Hematopoietic multipotent progenitor cell treated with erythropoietin and hydrocortisone succinate and interleukin-3 and kit ligand, for 8 days (in vitro differentiated cells): ENCODE measurements at places on chromosomes 3 and 15.

DNA sequence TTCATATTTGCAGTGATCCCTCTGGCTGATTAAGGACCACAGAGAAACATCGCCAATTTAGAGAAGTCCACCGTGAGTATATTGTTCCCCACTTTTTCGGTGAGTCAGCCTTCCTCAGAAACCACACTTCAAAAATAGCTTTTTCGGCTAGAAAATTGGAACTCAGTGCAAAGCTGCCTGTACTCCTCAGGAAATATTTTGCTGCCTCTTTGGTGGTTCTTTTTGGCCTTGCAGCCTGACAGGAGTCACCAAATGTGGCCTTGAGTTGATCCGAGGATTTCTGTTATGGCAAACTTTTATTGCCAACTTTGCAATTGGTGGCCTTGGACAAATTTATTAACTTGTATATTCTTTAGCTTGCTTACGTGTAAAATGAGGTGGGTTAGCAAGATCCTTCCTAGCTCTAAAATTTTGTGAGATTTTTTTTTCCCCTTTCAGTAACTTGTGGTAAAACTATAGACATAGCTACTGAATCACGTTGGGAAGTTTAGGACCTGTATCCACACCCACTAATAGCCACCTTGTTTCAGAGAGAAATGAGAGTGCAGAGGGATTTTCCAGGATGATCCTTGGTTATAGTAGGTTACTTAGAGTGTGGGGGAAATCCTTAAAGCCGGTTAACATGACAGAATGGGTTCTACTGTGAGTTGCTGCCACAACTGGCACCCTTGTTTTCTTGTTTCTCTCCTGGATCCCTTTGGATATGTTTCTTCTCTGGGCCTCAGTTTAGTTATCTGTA lies 9.9 kb downstream of the ARL6IP5 start:
- peak; percentile 55 for DNase-seq

- no peak for DNase-seq
Observed at GRCh38 chr3:12394569-12395271, 89.6 kb upstream of the TSEN2 start.

- DNase-seq: peak; percentile 76
Observed at GRCh38 chr15:68972201-68973065, 42.1 kb upstream of the NOX5 start.

DNA sequence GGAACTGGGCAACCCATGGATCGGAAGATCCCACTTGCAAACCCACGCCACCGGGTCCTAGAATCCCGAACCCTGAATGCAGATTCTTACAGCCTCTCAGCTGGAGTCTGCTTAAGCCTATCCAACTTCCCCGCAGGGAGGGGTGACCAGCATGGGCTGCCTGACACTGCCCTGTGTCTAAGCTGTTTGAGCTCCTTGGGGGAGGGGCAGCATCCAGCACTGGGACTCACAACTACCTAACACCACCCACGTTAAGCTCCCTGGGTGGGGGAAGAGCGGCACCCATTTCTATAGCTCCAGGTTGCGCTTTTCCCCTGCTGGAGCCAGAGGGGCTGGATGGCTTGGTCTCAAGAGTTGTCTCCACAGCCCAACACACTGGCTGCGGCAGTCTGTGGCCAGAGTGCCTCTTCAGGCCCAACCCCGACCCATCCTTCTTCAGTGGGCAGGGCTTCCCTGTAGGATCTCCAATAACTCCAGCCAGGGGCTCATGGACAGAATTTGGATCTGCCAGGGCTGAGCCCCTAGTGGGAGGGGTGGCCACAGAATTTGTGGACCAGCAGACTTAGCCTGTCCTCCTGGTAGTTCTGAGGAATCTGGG lies 649.2 kb downstream of the TUSC7 start:
- DNase-seq: no peak

DNA sequence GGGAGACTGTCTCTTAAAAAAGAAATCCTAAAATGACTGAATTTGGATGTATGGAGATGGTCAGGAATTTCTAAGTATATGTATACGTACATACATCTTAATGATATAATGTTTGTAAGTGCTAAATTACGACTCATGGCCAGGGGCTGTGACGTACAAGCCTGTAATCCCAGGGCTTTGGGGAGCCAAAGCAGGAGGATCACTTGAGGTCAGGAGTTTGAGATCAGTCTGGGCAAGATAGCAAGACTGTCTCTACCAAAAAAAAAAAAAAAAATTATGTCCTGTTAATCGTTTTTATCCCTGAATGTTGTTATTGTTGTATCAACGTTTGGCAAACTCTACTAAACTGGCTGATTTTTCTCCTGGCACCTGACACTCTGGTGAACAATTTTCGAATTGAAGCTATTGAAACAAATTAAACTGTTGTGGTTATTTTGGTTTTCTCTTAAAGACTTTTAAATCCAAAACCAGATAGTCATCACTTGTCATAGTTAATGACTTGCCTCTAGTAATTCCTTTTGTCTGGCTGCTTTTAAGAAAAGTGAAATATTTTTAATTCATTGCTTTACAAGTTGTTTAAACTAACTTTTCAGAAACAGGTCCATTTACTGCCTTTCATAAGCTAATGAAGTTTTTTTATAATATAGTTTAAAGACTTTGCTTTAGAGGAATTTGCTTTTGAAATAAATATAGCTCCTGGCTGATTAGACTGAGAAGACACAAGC lies 7.0 kb downstream of the MORF4L1 start:
- DNase-seq: peak; percentile 35

DNA sequence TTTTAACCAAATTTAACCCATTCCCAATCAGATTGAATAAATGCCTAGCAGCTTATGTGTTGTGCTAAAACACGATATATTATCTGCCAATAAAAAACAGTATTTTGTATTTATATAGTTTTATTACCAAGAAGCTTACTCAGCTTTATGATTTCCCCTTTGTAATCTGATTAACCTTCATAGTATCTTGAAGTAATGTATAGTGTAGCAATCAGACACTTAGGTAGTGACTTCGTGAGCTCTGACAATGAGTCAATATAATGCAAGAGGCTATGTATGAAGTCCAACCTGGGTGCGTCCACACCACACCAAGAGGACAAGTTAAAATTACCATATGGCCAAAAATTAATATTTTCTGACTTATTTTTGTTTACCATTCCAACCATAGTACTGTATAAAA lies 2.1 kb upstream of the CNBP start:
- DNase-seq: no peak

GRCh38 chr3:133986311-133986710 lies 43.4 kb downstream of the SLCO2A1 start:
- DNase-seq: no peak

DNA sequence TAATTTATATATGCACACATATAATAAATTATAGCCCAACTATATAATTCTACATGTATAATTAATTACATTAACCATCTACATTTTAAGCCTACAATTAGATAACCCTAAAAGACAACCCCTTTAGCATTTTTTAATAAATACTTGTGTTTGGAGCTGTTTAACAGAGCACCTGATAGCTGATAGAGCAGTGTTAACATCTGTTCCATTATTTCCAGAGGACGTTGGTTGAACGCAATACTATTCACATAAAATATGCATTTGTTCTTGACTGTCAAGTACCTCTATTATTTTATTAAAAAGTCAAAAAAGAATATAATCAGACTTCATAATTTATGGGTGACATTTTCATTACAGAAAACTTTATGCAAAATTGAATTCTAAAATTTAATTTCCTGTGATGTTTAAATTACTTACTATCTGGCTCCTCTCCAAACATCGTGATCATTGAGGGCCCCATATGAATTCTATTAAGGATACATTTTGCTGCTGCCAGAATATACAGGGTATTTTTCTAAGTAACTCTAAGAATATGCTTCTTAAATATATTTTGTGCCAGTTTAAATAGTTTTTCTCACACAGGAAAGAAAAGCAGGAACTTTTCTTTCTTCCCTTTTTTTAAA lies 234.3 kb downstream of the SHOX2 start:
- no peak for DNase-seq
